Fibroblast of skin of left quadriceps (primary cell): ENCODE measurements at places on chromosomes 4 and X.

- DNase-seq = no peak
Observed at GRCh38 chr4:515251-515650, 16.2 kb downstream of the PIGG start.

DNA sequence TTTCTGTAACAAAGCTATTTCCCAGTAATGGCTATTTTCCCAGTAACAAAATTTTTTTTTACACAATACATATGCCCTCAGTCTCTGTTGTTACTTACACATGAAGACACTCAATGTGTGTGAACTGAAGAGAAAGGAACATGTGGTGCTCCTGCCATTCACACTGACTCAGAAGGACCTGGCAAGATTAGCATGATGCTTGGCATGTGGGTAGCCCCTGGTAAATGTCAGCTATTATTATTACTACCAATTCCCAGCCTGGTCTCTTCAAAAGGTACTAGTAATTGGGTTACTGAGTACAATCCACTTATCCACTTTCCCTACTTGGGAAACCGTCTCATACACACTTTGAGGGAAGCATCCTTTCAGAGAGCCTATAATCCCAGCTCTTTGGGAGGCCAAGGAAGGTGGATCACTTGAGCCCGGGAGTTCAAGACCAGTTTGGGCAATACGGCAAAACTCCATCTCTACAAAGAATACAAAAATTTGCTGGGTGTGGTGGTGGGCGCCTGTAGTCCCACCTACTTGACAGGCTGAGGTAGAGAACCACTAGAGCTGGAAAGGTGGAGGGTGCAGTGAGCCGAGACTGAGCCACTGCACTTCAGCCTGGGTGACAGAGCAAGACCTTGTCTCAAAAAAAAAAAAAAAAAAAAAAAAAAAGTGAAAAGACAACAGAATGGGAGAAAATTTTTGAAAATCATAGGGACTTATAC is 14.6 kb downstream of the RBBP7 start:
- no peak for DNase-seq

- peak; percentile 15 for DNase-seq
Observed at GRCh38 chr4:53813998-53814397, 222.7 kb upstream of the LNX1 start.

- DNase-seq = no peak
Observed at GRCh38 chr4:6471307-6472007, 957 bp downstream of the PPP2R2C start.

- DNase-seq = no peak
Observed at GRCh38 chrX:132425744-132426318, 63.0 kb downstream of the MBNL3 start.

DNA sequence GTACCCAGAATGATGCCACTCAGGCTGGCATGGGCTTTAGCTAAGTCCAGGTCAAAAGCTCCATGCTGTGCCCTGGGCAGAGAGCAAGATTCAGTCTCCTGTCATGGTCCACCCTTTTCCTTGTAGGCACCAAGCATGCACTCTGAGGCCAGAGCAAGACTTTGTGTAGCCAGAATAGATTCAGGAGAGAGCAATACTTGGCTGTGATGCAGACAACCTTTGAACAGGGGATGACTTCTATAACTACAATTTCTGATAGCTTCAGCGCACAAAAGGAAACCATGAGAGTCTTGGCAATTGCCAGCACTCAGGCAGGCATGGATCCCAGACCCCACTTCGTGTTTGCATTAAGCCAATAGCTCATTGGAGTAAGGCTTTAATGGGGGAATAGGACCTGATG is 510.6 kb downstream of the RAB28 start:
- no peak for DNase-seq

GRCh38 chr4:37879365-37879764 is 11.5 kb upstream of the TBC1D1 start:
- no peak for DNase-seq

DNA sequence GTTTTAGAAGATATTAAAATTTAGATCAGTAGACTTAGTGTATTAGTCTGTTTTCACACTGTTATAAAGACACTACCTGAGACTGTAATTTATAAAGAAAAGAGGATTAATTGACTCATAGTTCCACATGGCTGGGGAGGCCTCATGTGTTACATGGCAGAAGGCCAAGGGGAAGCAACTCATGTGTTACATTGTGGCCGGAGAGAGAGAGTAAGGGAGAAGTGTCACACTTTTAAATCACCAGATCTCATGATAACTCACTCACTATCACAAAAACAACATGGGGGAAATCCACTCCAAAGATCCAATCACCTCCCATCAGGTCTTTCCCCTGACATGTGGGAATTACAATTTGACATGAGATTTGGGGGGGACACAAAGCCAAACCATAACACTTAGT is 1159.7 kb upstream of the PCDH7 start:
- DNase-seq = no peak

DNA sequence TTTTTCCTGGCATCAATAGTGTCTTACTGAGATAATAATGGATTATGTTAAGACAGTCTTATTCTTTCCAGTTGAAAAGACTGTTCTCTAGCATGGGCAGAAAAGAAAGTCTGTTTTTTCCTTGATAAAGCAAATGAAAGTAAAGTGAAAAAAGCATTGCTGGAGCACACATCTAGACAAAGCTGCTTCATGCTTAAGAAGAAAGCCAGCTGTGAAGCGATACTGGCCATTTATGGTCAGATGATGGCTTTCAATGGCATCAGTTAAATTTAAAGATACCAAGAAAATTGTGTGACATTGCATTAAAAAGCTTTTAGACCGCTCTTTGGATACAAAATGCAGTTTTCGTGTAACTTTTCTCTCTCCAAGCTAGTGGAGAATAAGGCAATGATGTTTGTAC is 242.1 kb upstream of the TRAM1L1 start:
- no peak for DNase-seq

GRCh38 chr4:93237521-93237920 is 591.0 kb upstream of the ATOH1 start:
- DNase-seq = no peak
